ENCODE measurements at places on chromosomes 1 and 21.

DNA sequence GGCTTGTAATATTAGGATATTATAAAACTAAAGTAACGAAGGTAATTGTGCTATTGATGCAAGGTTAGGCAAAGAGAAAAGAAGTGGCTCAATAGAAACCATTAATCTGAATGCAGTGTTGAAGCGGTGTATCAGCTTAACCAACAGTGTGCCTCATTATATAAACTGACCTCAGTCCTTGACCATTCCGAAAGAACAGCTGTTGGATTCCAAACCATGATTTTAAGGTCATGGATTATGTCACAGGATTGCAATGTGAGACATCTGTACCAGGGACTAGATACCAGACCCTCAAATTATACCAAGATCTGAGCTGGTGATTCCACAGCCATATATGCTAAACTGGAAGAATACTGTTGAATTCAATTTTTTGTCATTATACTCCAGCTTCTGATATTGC lies 134.2 kb upstream of the HP1BP3 start:
- DNase-seq: no peak

DNA sequence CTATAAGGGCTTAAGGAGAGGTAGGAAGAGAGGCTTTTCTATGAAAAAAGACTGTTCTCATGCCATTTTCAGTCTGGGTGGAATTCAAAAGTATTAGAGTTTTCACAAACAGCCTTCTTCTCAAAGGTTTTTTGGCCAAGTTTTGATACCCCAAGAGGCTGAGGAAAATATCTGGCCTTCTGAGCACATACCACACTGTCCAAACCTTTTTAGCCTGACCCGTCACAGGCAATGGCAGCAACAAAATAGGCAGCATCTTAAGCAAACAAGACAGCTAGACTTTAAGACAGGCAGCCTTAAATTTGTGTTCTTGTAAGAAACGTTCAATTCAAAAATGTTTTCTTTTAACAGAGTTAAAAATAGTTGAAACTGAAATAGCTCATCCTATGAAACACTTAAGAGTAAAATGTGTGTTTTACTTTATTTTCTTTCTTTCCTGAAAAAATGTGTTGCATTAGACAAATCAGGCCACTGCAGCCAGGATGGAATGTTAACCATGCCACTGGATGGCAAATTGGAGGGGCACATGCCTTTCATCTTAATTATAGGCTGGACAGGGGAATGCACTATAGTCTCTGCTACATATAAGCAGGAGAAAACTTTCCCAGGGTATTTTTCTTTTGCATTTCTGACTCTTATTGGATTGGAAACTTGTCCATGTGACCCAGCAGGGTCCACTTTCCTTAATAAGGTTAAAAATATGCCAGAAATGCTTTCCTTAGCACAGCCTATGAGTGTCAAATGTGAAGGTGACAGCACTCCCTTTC lies 315.0 kb downstream of the TGFB2 start:
- DNase-seq: peak; percentile 10

GRCh38 chr1:109625601-109626560 lies 6.2 kb downstream of the AMPD2 start:
- no peak for DNase-seq

GRCh38 chr21:38793926-38794713 lies 11.6 kb upstream of the ETS2 start:
- DNase-seq: no peak

DNA sequence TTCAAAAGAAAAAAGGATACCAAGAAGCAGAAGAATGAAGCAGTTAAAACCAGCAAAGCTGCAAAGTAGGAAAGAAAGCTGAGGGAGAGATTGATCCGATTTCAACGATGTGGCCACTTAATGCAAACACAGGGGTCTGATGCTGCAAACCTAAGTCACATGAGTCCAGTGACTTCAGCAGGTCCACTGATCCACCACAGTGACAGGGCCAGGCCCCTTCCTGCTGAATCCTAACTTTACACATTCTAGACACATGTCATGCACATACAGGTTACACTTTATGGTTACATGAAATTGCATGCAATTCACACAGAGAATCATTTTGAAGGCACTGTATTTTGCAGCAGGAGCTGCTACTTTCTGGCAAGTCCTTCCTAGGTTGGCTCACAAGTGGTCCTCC lies 59.0 kb upstream of the LBR start:
- DNase-seq: no peak

- no peak for DNase-seq
Measured at GRCh38 chr1:41317361-41317760, 43.9 kb upstream of the FOXO6 start.

DNA sequence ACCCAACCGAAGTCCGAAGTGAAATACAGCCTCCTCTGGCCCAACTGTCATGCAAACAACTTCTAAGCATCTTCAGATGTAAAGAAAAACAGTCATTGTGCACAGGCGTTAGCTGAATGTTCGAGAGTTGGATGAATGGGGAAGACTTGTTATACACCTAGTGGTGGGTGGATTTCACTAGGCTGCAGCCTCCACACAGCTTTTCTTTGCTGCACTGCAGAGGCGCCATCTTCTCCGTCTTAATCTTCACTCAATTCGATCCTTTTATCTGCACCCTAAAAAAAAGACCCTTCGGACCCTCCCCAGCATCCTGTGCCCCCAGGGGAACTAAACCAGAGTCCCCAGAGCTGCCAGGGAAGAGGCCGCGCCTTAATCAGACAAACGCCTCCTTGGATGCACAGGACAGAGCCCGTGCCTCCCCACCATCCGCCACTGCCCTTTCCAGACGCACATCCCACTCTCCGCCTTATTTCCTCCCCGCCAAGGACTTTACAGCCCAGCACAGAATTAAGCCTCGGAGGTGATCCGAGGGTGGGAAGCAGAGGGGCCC lies 1.4 kb downstream of the APP start:
- DNase-seq: peak; percentile 74

- DNase-seq: no peak
Measured at GRCh38 chr1:10969267-10969970, 43.0 kb upstream of the TARDBP start.

GRCh38 chr1:159214149-159214760 lies 9.6 kb downstream of the ACKR1 start:
- peak; percentile 61 for DNase-seq

DNA sequence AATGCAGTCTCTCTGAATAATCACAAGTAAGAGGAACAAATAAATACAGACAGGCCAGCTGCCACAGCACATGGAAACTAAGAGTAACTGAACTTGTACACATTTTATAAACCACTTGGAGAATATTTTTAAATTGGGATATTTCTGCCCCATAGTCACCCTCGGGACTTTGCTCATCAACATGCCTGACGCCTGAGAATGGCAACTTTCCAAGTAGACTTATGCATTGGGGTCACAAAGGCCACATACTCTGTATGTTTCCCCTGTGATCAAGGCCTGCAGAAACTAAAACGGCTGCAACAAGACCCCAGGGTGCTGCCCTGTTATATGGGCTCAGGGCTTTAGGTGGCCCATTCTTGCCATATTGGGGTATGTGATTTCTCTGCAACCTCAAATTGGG lies 38.3 kb upstream of the GJA5 start:
- no peak for DNase-seq

- DNase-seq: peak; percentile 41
Measured at GRCh38 chr1:1427106-1427819, 6.2 kb upstream of the ANKRD65 start.

DNA sequence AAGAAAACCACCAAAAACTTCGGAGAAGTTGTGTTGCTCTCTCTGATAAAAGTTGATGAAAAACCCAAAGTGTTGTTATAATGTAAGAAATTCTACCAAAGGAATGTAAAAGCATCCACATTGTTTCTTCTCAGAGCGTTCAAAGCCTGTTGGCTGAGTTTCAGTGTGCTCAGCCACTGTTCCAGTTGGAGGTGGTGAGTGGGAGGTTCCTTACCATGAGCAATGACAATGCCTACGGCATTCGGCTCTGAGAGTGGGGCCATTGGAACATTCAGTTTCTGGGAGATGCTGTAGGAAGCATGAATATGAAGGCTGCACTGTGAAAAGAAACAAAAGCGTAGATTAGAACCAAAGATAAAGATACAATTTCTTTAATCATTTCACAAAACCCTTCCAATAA lies 20.5 kb upstream of the MYBPHL start:
- DNase-seq: no peak

DNA sequence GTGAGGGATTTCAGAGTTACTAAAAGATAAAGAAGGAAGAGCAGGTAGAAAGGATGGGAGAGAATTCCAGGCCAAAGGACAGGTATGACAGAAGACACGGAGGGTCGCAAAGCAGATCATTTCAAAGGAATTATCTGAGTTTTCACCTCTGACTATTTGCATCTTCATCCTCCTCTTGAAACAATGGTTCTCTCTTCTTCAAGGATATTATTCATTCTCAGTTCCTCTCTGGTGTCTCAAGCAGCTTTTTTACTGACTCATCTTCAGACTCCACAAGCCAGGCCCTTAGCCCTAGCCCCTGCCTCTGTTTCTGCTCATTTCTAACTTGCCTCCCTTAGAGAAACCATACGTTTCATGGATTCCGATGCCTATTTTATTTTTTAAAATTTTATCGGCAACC lies 15.0 kb downstream of the DDX59 start:
- no peak for DNase-seq

DNA sequence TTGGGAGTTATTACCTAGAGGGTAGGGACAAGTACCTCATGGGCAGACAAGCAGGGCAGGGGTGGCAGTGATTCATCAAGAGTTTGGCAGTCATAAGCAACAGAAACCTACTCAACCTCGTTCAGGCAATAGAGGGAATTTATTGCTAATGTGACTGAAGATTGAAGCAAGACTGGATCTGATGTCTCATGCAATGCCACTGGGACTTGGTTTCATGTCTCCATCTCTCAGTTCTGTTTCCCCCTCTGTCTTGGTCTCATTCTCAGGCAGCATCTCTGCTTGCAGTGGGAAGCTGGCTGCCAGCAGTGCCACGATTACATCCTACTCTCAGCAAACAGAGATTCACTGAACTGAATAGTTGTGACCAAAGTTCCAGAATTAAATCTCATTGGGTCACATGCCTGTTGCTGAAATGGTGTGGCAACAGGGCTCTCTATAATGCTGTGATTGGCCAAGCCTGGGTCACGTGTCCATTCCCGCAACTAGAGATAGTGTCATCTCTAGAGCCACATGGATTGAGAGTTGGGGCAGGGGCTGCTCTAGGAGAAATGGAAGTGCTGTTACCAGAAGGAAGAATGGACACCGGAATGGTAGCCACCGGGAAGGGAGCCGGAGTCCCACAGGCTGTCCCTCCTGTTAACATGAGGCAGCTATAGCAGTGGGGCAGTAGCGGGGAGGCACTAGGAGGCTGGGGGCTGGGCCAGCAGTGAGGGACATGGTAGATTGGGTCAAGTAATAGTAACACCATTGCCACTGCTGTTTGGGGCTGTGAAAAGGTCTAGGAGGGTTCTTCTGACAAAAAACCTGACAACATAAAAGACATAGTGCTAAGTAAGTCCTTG lies 3.9 kb upstream of the CDC42 start:
- DNase-seq: peak; percentile 21
